ENCODE measurements at places on chromosomes 16 and 17.

DNA sequence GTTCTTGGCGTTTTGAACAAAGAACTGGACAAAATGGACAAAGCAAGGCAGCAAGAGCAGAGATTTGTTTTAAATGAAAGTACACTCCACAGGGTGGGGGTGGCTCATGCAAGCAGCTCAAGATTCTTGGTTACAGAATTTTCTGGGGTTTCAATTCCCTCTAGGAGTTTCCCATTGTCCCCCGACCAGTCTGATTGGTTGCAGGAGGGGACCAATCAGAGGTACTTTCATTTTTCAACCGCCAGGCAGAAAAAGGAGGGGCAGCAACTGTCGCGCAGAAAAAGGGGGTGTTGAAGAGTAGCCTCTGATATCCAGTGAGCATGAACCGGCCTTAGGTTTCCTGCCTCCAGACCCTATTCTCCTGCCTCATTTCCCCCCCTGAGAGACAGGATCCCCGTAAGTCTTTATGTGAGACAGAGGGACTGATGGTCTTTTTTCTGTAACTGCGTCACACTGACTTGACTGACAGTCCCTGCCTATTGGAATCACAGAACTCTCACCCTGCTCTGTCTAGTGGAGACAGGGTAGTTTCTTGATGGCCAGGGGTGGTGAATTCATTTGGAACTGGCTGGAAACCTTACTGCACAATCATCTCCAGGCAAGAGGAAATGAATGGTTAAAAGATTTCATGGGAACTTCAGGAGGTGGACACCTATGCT lies 59.4 kb upstream of the ALOX12 start:
- no peak for DNase-seq

DNA sequence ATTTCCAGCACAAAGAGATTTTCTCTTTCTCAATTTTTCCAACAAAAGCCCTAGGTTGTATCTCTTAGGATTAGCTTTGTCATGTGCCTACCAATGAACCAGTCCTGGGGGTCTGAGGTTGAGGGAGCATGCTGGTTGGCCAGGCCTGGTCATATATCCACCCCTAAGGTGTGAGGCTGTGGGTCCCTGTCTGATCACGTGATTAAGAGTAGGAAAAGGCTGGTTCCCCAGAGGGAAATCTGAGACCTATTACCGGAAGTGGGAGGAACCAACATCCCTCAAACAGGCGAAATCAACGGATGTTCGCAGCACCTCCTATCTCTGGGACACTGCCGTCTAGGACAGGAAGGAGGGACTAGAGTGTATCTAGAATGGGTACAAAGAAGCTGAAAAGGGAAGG lies 185.7 kb upstream of the IRX5 start:
- no peak for DNase-seq

DNA sequence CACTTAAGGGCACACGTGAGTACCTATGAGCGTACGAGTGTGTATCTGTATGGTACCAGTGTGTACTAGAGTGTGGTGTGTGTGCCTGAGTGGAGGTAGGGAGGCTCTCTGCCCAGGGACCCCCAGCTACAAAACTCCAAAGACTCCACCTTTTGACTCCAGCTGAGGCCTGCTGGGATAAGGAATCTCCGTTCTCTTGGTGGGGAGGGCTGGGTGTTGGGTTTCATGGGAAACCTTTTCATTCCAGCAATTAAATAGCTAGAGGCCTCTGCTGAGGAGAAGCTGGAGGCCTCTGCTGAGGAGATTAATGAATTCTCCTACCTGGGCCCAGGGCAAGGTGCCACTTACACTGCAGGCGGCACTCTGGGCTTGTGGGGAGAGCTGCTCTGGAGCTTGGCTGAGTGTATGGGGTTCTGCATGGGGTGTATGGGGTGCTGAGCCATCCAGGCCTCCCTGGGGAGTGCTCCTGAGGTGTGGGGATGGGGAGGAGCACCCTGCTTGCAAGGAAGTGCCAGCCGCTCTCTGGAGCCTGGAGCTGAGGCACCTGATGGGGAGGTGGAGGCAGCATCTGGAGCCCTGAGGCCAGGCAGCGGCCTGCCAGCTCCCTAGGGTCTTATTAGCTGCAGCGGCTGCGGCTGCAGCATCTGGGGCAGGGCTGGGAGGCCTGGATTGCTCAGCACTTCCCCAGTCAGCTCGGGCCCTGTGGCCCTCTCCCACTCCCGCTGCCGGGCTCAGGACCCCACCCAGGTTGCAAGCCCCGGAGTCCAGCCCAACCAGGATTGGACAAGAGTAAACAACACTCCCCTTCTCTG lies 4.6 kb downstream of the ANKRD13B start:
- DNase-seq: no peak

DNA sequence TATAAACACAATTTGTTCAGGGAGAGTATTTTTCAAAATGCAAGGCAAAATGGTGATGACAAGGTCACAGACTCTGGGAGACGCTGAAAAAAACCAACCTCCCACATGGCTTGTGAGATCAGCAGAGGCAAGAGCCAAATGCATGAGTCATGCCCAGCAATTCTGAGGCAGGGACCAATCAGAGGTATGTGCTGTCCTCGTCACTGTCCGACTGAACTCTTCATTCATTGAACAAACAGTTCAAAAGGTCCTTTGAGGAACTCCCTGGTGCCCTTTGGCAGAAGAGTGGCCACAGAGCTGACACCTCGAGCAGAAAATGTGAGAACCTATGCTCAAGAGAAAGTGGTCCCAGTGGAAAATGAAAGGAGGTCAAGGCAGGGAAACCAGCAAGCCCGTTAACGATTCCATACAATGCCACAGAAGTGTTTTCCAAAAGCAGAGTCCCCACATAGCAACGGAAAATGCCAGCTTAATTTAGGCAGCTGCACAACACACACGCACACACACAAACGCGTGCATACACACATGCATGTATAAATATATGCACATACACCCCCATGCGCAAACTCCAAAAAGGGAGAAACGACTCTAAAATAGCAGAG lies 50.9 kb downstream of the CDH11 start:
- peak; percentile 45 for DNase-seq

DNA sequence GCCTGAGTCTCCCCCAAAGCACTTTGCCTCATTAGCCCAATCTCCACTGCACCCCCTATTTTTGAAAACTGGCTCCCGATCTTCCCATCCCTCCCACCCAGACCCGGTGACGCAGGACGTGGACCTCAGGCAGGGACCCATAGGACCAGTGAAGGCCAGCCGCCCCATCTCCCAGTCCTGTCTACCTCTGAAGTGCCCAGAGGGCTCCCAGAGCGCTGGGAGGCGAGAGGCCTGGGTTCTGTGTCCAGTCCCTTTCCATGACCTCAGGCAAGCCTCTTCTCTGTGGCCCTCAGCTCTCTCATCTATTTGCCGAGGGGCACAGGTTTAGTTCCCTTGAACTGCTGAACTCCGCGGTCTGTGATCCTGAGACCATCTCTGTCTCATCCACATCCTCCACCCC lies 714 bp downstream of the TNS4 start:
- DNase-seq: no peak

DNA sequence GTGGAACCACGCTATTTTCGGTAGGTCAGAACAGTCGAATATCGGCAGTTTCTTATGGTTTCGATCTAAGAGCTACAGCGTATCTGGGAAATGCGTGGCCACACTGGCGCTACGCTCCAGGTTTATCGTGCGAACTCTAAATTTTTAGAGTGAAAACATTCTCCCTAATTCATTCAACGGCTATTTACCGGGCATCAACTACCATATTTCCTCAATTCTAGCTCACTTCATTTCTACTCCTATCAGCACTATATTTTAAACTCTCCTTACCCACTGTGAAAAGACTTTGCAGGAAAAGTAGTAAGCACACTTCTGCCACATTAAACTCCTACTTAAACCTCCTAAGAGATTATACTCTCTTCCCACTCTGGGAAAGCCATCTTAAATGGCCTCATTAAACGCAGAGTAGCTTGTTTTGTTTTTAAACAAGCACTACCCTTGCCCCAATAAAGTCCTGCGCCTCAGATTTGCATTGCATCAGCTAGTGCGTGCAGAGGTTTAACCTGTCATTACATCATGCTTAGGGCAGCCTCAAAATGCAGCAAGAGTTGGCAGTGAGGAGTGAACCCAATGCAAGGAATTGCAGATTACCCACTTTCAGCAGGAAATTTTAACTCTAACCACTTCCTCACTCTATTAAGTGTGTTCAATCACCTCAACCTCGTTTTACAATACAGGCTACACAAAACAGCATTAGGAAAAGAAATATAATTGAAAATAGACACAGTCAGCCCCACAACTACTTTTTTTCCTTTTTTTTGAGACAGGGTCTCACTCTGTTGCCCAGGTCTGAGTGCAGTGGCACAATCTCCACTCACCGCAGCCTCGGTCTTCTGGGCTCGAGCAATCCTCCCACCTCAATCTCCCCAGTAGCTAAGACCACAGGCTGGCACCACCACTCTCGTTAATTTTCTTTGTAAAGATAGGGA lies 18.8 kb downstream of the SIAH1 start:
- DNase-seq: peak; percentile 3

DNA sequence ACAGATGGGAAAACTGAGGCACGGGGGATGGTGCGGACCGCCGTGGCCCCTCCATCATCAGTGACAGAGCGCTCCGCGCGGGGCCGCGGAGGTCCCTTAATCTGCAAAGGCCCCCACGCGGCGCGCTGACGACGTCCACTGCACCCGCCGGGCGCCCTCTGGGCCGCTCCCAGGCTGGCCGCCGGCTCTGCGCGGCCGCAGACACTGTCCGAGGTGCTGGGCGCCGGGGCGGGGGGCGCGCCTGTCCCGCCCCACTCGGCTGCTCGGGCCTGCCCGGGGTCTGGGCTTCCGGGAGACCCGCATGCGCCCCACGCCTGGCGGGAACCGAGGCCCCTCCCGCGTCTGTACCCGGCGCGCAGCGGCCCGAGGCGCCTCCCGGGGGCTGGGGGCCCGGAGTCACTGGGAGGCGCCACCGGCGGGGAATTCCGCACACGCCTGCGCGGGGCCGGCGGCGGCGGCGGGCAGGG lies 550 bp upstream of the RNF213 start:
- peak; percentile 81 for DNase-seq

DNA sequence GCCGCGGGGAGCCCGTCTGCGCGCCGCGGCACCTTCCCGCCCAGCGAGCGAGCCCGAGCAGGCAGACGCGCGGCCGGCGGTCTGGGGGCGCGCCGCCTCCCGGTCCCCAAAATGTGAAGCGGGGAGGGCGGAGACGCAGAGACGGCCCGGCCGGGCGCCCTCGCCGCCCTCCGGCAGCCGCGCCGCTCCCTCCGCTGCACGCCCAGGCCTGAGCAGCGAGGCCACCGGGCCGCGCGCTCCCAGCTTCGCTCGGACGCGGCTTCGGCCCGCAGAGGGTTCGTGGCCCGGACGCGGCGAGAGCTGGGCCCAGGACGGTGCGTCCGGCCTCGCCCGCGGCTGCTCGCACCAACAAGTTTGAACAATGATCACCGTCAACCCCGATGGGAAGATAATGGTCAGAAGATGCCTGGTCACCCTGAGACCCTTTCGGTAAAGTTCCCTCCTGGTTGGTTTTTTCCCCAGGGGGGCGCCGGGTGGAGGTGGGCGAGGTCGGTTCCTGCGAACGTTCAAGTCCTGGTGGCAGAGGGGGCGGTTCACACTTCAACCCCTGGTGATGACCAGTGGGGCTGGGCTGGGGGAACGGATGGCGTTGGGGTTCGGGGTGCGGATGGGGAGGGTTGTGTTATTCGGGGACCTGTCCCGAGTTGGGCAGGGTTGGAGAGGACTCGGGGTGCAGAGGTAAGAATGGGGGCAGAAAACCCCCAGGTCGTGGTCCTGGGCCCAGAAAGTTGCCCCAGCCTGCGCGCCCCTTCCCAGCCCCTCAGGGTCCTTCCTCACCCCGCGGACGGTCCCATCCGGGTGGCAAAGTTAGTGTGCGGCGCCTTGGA lies 678 bp downstream of the MGAT5B start:
- DNase-seq: peak; percentile 32

- DNase-seq: no peak
Observed at GRCh38 chr17:7655541-7655840, 4.8 kb downstream of the ATP1B2 start.

DNA sequence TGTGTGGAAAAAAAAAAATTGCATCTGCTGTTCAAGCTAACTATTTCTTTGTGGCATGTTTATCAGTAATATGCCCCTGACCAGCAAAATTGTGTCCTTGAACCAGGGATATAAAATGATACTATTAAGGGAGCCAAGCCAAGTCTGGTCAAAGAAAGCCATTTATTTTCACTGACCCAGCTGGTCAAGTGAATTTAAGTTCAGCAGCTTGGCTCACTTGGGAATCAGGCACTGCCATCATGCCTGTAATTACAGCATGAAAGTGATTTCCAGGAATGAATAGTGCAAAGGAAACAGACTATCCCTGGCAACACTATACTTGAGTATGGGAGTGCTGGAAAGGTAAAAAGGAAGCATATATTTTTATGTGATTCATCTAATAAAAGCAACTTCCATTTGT lies 934.6 kb upstream of the CDH8 start:
- DNase-seq: no peak

DNA sequence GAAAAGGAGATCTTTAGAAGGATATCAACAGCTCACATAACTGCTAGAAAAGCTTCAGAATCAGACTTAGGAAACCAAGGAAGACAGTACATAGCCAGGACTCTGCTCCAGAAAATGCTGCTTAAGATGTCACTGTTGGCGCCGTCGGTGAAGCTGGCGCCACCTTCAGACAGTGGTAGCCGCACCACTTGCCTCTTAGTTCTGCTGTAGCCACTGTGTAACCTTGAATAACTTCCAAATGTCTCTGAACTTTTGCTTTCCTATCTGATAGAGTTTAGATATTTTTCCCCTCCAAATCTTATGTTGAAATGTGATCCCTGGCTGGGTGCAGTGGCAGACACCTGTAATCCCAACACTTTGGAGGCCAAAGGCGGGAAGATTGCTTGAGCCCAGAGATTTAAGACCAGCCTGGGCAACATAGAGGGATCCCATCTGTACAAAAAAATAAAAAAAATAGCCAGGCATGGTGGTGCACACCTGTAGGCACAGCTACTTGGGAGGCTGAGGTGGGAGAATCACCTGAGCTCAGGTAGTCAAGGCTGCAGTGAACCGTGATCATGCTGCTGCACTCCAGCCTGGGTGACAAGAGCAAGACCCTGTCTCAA lies 6.3 kb upstream of the USP31 start:
- DNase-seq: no peak

DNA sequence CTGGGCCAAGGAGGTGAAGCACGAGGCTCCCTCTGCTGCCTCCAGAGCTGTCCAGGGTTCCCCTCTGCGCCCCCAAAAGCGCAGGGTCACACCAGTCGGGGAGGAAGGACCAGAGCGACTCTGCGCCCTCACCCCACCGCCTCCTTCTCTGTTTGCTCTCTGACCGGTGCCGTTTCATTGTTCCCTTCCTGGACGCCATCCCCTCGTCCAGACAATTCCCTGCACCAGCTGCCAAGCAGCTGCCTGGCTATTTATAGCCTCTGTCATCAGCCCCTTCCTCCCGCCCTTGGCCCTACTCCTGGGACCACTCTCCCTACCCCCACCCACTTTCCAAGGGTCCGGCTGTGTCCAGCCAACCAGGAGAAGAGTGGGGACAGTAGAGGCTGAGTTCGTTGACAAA lies 68.8 kb upstream of the CREBBP start:
- no peak for DNase-seq

DNA sequence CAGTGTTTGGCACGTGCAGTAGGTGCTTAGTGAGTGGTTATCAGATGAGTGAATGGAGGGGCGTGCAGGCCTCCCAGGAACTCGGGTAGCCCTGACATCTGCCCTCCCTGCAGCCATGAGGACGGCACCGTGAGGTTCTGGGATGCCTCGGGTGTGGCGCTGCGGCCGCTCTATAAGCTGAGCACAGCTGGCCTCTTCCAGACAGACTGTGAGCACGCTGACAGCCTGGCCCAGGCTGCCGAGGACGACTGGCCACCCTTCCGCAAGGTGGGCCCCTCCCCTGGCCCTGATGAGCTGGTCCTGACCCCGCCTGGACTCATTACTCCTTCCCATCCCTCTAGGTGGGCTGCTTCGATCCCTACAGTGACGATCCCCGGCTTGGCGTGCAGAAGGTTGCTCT lies 11.1 kb downstream of the LLGL1 start:
- no peak for DNase-seq

- no peak for DNase-seq
Observed at GRCh38 chr17:76166906-76167305, 25.9 kb upstream of the FOXJ1 start.

Data from NCI-H774 (cell line).